ENCODE measurements at places on chromosomes 7 and 10.

DNA sequence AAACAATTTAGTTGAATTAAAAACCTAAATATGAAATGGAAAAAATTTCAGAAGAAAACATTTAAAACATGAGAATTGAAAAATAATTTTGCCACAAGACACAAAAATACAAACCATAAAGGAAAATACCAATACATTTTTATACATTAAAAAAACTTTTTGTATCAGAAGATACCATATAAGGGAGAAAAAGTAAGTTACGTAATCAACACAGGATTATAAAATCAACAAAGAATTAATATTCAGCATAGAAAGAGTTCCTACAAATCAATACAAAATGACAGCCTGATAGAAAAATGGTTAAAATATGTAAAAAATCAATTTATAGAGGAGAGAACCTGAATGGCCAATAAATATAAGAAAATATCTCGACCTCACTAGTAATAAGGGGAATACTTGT, 16.6 kb upstream of the SAMD9L start:
- no peak for DNase-seq

GRCh38 chr10:102738692-102739121, 5.0 kb upstream of the WBP1L start:
- DNase-seq, result no peak

DNA sequence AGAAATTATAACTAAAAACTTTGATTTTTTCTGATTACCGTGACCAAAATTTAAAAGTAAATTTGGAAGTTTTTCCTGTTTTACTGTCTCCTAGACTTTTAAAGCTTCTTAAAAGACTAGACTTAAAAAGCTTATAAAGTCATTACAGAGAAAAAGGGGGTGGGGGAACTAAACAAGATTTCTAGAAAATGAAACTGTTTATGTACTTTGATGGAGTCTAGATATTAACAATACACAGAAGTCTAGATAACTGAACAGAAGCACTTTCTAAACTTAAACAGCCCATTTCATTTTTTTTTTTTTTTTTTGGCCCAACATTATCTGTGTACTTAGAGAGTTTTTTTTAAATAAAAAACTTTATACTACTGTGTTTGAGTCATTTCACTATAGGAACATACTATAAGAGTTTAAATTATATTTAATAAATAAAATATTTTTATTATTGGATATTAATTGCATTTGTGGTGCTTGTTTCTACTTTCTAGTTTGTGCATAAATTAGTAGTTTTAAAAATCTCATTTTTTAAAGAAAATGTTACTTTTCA, 98.5 kb downstream of the PHTF2 start:
- no peak for DNase-seq

GRCh38 chr10:104580774-104581675, 60.1 kb upstream of the SORCS3 start:
- peak; percentile 63 for DNase-seq

DNA sequence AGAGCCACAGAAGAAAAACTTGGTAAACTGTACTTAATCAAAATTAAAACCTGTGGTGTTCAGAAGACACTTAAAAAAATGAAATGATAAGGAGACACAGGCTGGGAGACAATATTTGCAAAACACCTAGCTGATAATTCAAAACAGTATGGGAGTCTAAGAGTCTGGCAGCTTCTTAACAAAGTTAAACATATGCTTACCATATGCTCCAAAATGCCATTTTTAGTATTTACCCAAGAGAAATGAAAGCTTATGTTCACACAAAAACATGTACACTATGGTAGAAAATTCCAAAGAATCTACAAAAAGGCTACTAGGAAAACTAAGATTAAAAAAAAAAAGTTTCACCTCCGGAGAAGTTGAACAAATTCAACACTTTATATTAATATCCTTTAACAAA, 48.6 kb downstream of the ITGB1 start:
- no peak for DNase-seq

DNA sequence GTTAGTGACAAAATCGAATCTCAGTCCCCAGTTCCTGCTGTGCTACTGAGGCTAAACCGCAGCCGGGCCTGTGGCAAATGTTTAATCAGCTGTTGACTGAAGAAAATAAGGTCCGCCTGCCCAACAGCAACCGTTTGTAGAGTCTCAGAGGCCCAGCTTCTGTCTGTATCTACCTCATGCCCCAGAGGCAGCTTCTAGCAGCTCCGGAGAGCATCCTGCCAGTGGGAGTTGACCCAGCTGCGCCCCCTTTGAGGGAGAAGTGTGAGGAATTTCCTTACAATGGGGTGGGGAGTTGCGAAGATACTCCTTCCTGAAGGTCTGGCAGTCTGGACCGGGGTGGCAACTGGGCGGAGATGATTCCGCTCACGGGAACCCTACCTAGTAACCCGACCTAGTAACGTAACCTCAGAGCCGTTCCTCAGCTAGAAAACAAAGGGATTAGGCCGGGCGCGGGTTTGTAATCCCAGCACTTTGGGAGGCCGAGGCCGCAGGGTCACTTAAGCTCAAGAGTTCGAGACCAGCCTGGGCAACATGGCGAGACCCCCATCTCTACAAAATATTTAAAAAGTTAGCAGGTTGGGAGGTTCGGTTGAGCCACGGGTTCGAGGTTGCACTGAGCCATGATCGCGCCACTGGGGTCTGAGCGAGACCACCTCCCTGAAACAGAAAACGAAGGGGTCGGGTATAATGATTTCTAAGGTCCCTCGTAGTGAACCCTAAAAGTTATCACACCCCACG, 846 bp upstream of the ZNF775 start:
- no peak for DNase-seq

DNA sequence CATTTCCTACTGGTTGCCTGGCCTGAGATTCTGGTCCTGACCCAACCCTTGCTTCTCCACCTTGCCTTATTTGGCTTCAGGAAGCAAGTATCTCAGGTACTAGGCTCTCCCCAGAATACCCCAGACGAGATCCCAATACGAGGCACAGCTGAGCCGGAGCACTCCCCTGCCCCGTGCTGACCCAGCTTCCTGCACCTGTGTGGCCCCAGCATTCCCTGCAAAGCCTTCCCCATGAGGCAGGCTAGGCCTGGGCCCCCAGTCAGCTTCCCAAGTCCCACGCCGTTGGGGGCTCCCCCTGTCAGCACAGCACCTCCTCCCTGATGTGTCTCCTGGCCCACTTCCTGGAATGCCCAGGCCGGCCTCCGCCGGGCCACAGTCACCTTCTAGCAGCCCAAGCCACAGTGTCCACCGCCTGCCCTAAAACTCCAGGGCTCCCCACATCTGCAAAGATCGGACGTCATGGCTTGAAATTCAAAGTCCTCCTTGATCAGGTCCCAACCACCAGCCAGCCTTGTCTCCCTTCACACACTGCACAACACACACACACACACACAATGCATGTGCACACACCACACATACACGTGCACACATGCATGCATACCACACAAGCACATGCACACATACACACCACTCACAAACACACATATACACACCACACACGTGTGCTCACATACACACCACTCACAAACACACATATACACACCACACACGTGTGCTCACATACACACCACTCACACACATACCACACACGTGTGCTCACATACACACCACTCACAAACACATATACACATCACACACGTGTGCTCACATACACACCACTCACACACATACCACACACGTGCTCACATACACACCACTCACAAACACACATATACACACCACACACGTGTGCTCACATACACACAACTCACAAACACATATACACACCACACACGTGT, 78.9 kb upstream of the FOXK1 start:
- no peak for DNase-seq

Measured in GM19239 (cell line).